ENCODE measurements at places on chromosomes 2 and 18.

- no peak for DNase-seq
These were observed 59.1 kb downstream of the INO80C start for GRCh38 chr18:35438480-35439234.

DNA sequence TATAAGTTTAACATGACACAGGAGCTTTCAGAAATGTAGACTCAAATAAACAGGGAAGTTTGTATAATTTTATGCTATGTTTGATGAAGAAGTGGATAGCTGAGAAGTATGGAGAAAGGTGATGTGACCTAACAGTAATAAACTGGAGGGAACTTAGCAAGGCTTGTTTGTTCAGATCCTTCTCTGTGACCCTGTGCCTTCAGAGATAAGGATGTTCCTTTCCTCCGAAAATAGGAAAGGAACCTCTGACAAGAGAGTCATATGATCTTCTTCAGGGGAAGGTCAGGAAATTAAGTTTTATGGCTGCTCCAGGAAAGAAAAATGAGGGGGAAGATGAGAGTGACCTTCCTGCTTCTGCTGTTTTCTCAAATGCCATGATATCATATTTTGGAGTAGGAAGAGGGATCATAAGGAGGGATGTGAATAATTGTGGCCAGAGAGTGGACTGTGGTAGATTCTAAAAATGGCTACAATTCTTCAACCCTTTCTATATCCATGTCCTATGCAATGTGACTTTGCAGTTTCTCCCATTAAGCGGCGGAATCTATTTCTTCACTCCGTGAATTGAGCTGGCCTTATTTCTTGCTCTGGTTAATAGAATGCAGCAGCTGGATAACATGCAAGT is 8.5 kb upstream of the C2orf69 start:
- DNase-seq: no peak

- DNase-seq: no peak
These were observed 2.9 kb upstream of the DPYSL5 start for GRCh38 chr2:26845021-26845420.

DNA sequence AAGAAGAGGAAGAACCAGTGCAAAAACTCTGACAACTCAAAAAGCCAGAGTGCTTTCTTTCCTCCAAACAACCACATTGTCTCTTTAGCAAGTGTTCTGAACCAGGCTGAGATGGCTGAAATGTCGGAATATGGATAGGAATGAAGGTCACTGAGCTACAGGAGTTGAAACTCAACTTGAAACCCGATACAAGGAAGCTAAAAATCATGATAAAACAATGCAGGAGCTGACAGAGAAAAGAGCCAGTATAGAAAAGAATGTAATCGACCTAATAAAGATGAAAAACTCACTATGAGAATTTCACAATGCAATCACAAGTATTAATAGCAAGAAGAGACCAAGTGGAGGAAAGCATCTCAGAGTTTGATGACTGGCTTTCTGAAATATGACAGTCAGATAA is 15.0 kb upstream of the EIF2AK3 start:
- DNase-seq: no peak

- no peak for DNase-seq
These were observed 82.6 kb downstream of the C18orf54 start for GRCh38 chr18:54440292-54440691.

- DNase-seq: no peak
These were observed 22.9 kb upstream of the MTX2 start for GRCh38 chr2:176246331-176246730.

All from coronary artery (tissue), 2 donors.